ENCODE measurements at places on chromosomes 1 and 21.

GRCh38 chr1:231800108-231800507 lies 173.5 kb downstream of the DISC1 start:
- DNase-seq, result no peak

GRCh38 chr1:90149101-90149500 lies 154.2 kb downstream of the ZNF326 start:
- no peak for DNase-seq

- DNase-seq, result no peak
These were observed 358.7 kb downstream of the LTN1 start for GRCh38 chr21:28633839-28634555.

DNA sequence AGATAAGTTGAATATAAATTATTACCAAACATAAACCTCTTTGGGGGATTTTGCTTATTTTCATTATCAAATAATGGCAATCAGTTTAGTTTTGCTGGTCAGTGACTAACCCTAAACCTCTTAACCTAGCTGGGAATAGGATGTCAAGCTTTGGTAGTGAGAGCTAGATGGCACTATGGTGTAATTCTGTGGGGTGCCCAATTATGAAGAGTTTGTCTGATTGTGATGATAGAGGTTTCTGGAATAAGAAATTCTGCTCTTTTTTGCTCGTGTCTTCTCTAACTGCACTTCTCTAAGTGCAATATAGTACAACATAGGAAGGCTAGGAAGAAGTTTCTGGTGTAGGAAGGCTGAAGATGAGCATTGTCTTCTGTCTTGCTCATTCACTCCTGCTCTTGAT lies 59.8 kb downstream of the XCL1 start:
- DNase-seq, result no peak

DNA sequence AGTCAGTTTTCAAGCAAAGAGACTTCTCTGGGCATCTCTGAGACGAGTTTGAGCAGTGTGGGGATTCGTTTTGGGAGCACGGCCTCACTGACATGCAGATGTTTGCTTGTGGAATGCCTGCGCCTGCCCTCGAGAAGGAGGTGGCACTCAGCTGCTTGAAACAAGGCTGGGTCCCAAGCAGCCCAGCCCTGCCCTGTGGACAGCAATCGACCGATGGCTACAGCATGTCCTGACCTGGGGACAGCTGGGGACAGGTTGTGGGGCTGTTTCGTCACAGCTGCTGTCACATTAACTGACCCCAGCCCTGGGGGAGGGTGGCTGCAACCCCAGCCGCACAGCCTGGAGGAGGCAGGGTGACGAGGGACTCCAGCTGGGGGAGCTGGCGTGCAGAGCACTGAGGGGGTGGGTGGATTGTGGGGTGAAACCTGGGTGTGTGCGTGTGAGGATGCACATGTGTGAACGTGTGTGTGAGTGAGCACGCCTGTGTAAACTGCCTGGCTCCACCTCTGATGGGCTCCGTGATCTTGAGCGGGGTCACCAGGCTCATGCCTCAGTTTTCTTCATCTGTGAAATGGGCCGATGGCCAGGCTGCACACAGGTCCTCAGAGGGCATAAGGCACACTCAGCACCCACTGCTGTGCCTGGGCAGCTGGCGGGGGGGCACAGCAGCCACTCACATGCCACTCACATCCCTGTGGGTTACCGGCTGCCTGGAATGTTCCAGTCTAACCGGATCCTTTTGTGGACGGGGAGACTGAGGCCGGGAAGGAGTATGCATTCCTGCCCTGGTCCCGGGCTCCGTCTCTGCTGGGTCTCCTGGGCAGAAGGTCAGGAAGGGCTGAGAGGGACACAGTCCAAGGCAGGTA lies 49.3 kb downstream of the COL18A1 start:
- DNase-seq, result no peak

DNA sequence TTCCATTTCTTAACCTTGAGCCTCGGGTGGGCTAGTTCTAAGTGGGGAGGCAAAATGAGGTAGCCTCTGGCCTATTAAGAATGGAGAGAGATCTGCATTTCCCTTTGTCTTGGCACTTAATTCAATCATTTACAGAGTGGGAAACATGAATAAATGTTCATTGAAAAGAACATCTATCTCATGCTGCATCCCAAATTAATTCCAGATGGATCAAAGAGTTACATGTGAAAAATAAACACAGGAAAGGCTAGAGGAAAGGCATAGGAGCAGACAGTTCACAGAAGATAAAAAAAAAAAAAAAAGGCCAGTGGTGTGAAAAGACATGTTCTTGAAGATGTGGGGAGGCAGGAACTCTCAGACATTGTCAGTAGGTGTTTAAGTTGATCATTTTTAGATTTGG lies 35.7 kb upstream of the EPS8L3 start:
- DNase-seq, result no peak

- DNase-seq, result no peak
These were observed 158.4 kb downstream of the GABPA start for GRCh38 chr21:25893191-25893590.

GRCh38 chr21:44344541-44345183 lies 5.5 kb upstream of the CFAP410 start:
- DNase-seq, result no peak

Data from stimulated activated CD4-positive, alpha-beta T cell treated with anti-CD3 and anti-CD28 coated beads, Interleukin-15, amount 100 ng/mL, for 1 hour (primary cell).